ENCODE measurements at places on chromosomes 7 and 10.

DNA sequence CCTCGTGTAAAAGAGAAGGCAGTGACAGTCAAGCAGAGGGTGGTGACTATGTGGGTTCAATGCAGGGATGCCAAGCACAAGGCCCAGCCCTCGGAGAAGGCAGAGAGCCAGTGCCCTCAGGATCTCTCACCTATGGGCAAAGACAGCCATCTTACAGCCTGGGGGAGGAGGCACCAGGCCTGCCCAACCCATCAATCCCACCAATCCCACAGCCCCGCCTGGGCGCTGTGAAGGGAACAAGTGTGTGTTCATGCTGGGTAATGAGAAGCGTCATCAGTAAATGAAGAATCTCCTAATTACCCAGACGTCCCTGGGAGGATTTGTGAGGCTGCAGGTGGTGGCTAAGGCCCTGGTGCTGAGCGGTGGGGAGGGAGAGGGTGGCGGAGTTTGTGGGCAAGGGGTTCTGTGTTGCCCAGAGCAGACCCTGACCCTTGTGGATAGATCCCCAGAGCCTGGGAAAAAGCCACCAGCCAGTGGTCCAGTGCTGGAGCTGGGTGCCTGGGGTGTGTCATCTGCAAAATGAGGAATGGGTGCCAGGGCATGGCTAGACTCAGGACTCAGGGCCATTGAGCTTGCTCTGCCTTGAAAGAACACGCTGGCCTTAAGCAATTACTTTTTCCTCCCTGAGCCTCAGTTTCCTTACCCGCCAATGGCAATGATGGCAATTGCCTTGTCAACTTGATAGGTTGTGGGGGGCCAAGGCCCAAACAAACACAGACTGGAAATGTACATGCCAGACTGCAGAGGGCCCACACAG lies 128.1 kb upstream of the UNC5B start:
- DNase-seq, result no peak

DNA sequence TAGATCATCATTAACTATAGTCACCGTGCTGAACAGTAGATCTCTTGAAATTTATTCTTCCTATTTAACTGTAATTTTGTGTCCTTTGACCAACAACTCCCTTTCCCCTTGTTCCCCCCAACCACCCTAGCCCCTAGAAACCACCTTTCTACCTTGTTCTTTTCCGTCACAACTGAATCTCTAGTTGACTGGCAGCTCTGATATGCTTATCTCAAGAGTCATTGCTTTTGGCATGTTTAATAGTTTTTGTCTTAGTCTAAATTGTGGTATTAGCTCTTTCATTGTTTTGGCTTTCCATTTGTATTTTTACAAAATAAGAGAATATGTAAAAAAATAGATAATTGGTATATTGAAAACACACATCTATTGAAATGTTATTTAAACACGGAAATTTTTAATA lies 1.8 kb downstream of the GNAT3 start:
- DNase-seq, result no peak

DNA sequence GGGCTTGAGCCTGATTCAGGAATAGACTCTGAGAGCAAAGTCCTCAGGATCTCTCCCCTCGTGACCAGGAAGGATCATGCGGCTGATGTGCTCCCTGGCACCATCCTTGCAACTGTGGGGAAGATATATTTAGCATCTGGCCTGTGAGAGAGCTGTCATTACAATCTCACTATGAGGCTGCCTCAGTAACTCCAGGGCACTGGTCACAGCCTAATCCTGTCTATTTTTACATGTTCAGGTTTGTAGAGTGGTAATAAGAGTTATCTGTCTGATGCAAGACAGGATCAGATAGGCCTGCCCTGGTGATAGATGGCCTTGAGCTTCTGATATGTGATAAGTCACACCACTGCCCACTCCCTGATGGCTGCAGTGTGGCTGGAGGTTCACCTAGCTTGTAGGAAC lies 50.7 kb downstream of the PPP1R3C start:
- no peak for DNase-seq

GRCh38 chr10:96473866-96474265 lies 39.9 kb downstream of the TLL2 start:
- DNase-seq, result no peak

GRCh38 chr10:71213127-71213621 lies 804 bp downstream of the UNC5B start:
- no peak for DNase-seq

DNA sequence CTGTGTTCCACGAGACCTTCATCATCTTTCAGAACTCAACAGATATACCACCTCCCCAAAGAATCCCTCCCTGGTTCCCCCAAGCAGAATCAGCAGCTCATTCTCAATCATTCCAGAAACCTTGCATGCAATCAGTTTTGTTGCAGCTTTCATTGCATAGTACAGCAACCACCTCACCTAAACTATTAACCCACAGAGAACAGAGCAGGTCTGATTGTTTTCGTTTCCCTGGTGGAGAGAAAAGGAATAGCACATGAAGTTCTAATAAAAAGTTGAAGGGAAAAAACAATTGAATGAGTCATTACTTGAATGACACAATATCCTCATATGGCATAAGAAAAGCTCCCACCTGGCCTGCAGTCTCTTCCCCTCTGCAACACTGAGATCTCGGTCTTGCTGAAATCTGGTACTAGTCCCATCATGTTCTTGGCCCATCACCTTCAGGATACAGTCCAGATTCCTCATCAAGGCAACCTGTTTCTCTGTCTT lies 147.1 kb upstream of the GDF10 start:
- DNase-seq, result no peak

- peak; percentile 65 for DNase-seq
Measured at GRCh38 chr10:17023386-17024298, 106.0 kb downstream of the CUBN start.

- DNase-seq, result no peak
Measured at GRCh38 chr7:141874787-141875186, 33.5 kb upstream of the PRSS37 start.

GRCh38 chr10:42149027-42149700 lies 489.2 kb downstream of the ZNF33B start:
- no peak for DNase-seq

DNA sequence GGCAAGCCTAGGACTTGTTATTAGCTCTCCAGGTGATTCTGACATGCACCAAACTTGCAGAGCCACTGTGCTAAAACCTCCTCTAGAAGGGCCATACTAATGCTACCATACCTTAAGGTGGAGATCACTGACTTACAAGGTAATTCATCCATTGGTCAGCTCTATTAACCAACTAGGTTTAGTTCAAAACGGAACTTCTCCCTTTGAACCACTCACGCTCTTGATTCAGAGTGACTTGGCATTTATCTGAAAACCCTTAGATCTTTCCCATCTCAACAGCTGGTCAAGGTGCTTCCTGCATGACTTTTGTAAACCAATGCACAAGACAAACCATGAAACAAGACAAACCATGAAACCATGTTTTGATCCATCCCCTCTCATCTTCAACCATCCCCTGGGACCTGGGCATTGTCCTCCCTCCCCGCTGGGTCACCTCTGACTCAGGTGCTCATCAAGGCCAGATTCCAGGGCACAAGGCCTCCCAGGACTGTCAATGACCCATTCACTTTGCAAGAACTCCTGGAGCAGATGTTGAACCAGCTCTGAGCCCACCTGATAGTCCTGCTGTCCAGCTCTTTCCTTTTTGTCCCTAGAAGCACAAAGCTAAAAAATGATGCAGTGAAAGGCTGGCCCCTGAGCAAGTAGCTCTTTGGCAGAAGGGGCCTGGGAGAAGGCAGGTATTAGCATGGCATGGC lies 18.8 kb downstream of the IMPDH1 start:
- DNase-seq, result no peak

DNA sequence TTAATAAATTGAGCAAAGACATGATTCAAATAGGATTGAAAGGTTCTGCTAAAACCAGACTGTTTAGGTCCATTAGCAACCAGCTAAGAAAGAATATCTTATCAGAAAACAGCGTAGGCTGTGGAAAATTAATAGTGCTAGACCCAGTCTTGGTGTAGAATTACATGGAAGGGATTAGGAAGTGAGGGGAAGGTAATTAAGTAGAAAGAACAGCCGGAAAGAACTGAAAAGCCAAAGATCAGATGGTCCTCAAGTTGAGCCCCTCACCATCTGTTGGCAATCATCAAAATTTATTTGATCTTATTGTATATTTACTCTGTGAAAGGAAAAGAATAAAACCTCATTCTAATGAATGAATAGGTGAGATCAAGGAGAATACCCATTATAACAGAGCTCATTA lies 50.1 kb downstream of the COL1A2 start:
- DNase-seq, result no peak

GRCh38 chr7:50425318-50425717 lies 24.8 kb downstream of the FIGNL1 start:
- no peak for DNase-seq

- DNase-seq, result no peak
Measured at GRCh38 chr7:38942431-38943051, 33.5 kb upstream of the VPS41 start.

DNA sequence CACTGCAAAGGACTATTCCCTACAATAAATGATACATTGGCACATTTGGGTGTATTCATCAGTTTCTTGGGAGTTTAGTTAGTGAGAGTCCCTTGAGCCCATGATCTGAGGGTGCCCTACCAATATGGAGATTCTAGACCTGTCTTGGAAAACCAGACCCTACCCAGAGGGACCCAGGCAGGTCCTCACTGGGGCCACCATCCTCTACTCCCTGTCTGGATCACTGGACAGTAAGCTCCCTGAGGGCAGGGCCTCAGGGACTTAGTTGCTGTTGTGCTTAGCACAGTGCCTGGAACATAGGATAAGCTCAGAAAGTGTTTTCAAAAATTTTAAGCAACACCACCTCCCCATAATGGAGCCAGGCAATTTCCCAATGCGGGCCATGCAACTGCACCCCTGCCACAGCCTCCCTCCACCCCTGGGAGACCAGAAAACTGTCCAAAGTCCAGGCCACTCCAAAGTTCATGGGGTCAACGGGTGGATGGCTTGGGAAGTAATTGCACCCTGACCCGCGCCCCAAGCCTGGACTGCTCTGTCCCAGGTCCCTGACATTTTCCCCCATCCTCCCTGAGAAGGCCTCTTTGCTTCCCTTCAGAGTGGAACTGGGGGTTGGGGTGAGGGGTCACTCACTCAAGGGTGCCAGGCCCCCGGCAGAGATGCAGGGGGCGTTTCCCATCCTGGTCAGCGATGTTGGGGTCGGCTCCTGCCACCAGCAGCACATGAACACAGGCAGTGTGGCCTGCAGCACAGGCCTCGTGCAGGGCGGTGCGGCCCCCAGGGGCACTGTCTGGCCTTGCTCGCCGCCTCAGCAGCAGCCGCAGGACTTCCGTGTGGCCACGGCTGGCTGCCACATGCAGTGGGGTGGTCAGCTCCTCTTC lies 1.0 kb downstream of the ASB10 start:
- no peak for DNase-seq

- DNase-seq, result no peak
Measured at GRCh38 chr7:144720710-144721109, 115.1 kb downstream of the TPK1 start.

GRCh38 chr7:131143869-131144268 lies 183.8 kb upstream of the MKLN1 start:
- no peak for DNase-seq

DNA sequence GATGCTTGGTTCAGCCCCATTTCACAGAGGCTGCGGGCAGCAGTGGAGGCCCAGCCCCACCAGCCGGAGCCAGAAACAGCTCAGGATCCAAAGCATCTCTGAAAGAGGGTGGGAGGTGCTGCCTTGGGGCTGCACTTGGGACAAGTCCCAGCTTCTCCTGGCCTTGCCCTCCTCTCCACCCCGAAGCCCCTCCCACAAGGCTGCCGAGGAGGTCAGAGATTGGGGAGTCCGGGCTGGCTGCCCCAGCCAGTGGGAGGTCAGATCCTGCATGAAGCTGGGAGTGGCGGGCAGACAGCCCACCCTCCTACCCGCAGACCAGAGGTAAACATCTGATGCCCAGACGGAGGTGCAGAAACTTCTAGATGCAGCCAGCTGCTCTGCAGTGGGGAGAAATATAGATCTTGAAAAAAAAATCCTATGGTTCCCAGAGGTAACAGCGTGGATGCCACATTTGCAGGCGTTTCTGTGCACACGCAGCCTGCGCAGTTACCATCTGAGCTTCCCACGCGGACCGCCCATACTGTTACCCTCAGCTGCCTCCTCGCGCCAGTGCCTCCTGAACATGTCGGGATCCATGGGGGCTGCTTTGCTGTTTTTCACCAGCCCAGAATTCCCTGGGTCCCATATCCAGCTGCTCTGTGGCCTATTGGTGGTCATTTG lies 36.9 kb upstream of the GNA12 start:
- DNase-seq, result no peak

GRCh38 chr7:139829025-139829774 lies at the start of gene TBXAS1:
TSS of gene TBXAS1 (plus strand) at chr7:139829264. CDS start at chr7:139829391, 127 bp downstream.
- DNase-seq, result peak; percentile 2

DNA sequence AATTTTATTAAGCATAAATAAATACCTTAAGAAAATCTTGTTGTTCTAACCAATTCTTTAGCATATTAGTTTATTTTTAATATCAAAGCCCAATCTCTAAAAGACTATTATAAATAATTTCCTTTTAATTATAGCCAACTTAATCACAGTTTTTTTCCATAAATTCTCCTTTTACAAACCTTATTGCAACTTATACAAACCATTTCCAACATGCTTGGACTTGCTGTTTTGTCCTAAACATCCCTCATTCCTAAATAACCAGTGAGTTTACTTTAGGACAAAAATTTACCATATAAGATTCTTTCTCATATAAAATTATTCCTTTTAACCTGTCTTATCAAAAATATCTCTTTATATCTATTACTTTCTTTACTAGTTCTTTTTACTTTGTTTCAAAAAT lies 25.2 kb upstream of the LSM8 start:
- DNase-seq, result no peak

GRCh38 chr10:128123846-128124245 lies 2.4 kb downstream of the MKI67 start:
- DNase-seq, result no peak

DNA sequence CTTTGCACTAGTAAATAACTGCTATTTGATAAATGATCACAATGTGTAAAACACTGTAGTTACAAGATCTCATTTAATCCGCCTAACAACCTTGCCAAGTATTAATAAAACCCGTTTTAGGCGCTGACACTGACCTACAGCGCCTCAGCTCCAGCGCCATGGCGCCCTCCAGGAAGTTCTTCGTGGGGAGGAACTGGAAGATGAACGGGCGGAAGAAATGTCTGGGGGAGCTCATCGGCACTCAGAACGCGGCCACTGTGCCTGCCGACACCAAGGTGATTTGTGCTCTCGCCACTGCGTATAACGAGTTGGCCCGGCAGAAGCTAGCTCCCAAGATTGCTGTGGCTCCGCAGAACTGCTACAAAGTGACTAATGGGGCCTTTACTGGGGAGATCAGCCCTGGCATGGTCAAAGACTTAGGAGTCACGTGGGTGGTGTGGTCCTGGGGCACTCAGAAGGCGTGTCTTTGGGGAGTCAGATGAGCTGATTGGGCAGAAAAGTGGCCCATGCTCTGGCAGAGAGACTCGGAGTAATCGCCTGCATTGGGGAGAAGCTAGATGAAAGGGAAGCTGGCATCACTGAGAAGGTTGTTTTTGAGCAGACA lies 1.1 kb upstream of the TNPO3 start:
- DNase-seq, result no peak

- DNase-seq, result no peak
Measured at GRCh38 chr7:151256410-151257045, 8.0 kb upstream of the SMARCD3 start.

DNA sequence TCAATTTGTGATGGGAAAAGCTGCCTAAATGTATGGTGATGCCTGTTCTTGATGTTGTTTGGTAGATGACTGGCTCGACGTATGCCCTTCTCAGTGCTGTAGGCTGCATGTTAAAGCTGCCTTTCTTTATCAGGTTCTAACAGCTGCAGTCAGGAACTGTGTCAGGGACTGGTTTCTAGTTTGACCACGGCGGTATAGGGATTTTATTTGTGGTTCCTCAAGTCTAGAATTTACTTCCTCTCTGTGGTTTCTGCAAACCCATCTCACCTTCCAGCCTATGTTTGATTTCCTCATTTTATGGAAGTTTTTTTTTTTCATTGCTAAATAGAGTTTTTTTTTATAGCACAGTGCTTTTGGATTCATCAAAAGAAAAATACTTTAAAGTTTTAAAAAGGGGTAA lies 26.5 kb downstream of the LMTK2 start:
- DNase-seq, result no peak

Data from activated CD4-positive, alpha-beta T cell treated with anti-CD3 and anti-CD28 coated beads, Interleukin-2, amount 50 U/mL, for 4 hours (primary cell).